Anterior cingulate cortex (tissue), 58 donors: ENCODE measurements at places on chromosomes 6 and 20.

- no peak for DNase-seq
Observed at GRCh38 chr6:40852779-40853373, 186.1 kb downstream of the UNC5CL start.

DNA sequence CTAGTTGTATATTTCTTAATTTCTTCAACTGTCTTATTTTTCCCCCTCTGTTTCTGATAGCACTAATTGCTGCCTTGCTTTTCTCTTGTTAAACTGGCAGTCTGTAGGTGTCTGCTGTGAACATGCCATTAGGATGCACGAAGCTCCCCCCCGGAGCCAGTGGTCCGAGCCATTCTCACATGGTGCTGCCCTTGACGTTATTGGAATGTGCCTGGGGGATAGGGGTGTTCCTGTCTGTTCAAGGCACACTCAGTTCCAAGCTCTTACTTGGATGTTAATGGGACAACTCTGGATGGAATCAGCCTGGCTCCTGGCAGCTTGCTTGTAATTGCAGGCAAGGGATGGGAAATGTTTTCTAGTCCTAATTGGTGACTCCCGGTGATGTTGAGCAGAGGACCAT lies 68.4 kb downstream of the RREB1 start:
- no peak for DNase-seq

DNA sequence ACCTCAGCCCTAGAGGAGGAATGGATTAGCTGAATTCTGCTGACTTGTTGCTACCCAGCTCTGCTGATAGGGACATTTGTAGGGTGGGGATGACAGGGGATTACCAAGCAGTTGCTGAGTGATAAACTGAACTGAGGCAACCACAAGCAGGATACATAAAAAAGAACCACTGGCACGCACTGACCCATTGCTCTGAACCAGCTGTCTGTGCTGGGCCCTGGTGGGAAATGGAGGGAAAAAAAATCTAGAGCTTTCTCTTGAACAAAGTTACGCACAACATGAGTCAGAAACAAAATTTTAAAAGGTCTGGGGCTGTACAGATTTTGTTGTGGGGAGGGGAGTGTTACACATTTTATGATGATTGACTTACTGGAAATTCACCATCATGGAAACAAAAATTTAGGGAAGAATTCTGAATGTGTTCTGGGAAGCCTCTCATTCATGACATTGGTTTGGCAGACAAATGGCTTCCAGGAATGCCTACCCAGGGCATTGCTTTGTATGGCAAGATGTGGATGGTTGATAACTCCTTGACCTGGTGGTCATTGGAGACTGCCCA lies 37.7 kb downstream of the FOXO3 start:
- no peak for DNase-seq

- no peak for DNase-seq
Observed at GRCh38 chr6:79143320-79143898, 65.4 kb upstream of the PHIP start.

DNA sequence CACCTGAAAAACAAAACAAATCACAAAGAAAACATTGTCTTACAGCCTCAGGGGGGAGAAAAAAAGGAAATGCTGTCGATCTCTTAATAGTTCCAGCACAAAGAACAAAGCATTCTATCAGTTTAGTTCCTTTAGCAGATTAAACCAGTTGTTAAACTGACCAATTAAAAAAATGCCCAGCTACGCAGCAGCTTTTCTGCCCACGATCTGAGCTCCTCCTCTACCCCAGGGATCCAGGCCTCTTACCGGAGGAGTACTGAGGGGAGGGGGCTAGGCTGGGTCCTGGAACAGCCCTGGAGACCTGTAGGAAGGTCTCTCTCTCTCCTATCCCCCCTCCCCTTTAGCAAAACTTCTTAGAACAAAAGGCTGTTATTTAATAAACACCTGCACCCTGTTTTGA lies 13.4 kb downstream of the PTK7 start:
- no peak for DNase-seq

DNA sequence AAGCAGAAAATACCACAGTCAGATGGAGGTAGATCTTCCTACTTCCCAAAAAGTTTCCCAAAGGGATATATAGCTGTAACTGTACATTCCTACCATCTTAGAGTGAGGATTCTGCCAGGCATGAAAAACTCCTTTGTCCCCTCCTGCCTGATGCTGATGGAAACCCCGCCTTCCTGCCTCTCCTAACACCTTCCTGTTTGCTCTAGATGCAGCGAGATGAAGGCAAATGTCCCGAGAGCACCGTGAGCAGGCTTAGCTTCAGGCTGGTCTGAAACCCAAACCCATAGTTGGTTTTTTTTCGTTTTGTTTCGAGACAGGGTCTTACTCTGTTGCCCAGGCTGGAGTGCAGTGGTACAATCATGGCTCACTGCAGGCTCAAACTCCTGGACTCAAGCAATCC lies 55.6 kb downstream of the MYB start:
- no peak for DNase-seq

GRCh38 chr6:138514860-138515540 lies 15.7 kb upstream of the NHSL1 start:
- DNase-seq, result no peak

GRCh38 chr6:34334796-34335416 lies 57.6 kb downstream of the NUDT3 start:
- no peak for DNase-seq

- no peak for DNase-seq
Observed at GRCh38 chr20:38406476-38406875, 28.7 kb downstream of the SNHG17 start.

DNA sequence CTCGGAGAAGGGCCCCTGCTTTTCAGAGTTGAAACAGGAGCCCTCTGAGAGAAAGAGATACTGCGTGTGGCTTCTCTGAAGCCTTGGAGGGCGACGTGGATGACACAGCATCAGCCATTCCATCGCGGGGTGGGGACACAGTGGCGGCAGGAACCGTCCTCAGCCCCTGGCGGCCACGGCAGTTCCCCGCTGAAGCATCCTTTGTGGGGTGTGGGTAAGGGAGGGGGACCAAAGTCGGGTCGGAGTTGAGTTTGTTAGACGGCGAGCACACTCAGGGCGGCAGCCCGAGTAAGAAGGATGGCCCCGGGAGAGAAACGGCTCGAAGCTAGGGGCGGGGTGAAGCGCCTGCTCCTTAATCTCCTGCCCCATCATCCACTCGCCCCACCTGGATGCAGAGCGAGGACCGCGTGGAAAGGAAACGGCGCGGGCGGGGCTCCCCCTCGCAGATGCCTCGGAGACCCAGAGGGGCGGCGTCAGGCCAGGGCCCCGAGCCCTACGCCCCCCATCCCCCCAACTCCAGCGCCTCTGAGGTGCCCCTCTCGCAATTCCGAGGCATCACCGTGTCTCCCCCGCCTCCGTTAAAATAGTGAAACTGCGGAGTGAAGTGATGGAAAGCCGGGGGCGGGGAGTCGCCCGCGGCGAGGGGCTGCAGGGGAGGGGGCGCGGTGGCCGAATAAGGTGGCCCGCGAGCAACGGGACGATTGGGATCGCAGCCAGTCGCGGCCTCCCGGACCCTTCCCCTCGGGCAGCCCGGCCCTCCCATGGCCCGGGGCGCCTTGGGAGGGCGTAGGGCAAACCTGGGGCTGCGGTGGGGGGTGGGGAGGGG lies 796 bp upstream of the RREB1 start:
- no peak for DNase-seq

GRCh38 chr6:47111685-47112084 lies 69.6 kb upstream of the ADGRF1 start:
- no peak for DNase-seq

DNA sequence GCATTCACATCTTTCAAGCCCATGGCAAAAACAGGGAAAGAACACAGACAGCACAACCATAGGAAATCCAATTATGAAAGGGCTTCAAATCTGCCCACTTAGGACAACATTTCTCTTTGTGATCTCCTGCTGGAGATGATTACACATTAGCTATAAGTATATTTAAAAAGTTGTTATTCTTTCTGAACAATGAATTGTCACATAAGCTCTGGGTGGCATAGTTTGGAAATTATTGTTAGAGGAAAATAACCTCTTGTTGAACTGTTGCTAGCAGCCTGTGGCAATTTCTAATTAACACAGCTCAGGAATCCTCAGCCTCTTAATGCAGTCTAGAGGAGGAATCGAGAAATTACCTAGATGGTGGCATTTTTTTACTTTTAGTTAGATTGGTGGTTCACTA lies 54.9 kb downstream of the BCAS1 start:
- no peak for DNase-seq
